Amygdala (tissue), 56 donors: ENCODE measurements at places on chromosomes 5 and 9.

GRCh38 chr9:93164085-93164484, 19.9 kb upstream of the WNK2 start:
- DNase-seq: no peak

GRCh38 chr5:149153751-149154610, 12.7 kb downstream of the ABLIM3 start:
- no peak for DNase-seq

- no peak for DNase-seq
These were observed 94.2 kb upstream of the PRRC1 start for GRCh38 chr5:127423173-127423798.

DNA sequence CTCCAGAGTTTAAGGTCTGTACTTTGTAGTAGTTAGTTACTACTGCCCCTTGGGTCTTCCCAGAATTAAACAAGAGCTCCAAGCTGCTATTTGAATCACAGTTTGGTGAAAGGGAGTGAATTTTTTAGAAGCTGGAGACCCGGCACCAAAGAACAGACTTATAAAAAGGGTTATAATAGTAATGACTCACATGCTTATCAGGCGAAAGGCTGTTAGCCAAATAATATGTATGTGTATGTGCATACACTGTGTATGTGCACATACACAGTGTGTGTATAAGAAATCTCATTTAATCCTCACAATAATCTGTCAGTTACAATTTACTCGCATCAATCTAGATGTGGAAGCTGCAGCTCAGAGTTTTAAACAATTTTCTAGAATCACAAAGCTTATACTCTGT, 59.5 kb upstream of the ITGA1 start:
- DNase-seq: no peak

DNA sequence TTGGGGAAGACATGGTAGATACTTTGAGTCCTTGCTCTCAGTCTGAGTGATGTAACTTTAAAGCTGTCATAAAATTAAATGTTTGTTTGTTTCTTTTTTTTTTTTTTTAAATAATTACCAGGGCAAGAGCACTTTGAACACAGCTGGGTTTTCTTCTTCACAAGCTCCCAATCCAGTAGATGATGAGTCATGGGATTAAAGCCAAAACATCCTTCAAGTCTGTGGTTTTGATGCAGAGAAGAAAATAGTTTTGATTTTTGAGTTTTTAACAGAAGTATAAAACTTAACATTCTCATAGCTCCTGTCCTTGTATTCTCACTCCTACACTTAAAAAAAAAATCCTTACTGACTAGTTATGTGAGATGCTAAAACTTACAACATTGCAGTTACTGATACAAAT, 34.8 kb upstream of the IL31RA start:
- DNase-seq: no peak

DNA sequence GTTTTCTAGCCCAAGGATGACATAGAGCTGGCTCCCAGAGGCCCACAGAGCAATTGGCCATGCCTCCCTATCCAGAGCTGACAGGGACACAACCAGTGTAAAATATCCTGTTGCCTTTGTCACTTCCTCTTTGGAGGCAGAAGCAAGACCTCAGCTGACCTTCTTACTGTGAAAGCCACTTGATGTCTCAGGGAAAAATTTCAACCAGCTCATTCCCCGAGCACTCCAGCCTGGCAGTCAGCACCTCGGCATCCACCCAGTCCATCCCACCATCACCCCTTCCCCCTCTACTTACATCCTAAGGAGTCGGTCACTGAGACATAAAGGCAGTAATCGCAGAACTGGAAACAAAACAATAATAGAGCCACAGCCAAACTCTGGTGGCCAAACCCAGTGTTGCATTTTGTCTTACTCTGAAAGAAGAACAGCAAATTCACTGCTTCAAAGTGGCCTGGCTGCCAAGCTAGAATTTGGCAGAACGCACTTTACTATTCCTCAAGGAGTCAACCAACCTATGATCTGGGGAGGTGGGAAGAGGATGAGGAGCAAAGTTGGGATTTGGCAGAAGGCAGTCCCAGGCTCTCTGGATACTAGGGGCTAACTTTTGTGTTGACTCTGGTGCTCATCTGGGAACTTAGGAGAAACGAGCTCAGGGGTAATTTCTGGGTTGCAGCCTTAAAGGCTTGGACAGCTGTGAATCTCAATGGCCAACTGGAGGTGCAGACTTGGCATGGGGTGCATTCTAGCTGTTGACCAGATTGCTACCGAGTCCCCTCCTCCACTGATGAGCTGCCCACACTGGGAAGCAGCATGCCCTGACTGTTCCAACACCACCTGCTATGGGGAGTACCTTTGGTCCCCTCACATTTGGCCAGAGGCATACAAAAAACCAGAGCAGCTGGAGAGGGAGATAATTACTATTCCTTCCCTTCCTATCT, 13.6 kb downstream of the NIPAL4 start:
- no peak for DNase-seq

- no peak for DNase-seq
These were observed 56.3 kb downstream of the STX17 start for GRCh38 chr9:99962680-99963261.

- DNase-seq: no peak
These were observed 64.6 kb upstream of the VCAN start for GRCh38 chr5:83406906-83407305.

GRCh38 chr5:164090358-164090757, 584.9 kb downstream of the MAT2B start:
- DNase-seq: no peak

DNA sequence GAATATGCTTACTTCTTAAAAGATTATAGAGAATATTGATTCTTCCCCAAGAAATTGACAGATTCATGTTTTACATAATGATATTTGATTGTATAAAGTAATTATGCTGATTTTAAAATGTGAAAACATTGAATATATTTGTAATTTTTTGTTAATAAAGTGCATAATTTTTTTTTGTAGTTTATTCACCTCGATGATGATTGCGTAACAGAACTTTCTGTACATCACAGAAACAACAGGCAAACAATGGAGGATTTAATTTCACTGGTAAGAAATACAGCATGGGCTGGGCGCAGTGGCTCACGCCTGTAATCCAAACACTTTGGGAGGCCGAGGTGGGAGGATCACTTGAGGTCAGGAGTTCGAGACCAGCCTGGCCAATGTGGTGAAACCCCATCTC, 70.1 kb downstream of the MELK start:
- no peak for DNase-seq

DNA sequence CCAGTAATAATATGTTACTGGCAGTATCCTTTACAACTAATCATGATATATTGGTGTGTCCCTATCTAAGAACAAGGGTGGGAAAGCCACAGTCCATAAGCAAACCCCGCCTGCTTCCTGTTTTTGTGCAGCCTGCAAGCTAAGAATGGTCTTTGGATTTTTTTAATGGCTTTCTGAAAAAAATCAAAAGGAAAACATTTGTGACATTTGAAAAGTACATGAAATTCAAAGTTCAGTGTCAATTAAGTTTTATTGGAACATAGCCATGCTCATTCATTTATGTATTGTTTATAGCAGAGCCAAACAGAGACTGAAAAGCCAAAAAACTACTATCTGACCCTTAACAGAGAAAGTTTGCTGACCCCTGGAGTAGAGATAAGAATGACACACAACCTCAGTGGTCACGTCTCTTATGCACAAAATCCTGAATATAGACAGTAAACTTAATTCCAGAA, 12.8 kb upstream of the TMEM245 start:
- DNase-seq: no peak

DNA sequence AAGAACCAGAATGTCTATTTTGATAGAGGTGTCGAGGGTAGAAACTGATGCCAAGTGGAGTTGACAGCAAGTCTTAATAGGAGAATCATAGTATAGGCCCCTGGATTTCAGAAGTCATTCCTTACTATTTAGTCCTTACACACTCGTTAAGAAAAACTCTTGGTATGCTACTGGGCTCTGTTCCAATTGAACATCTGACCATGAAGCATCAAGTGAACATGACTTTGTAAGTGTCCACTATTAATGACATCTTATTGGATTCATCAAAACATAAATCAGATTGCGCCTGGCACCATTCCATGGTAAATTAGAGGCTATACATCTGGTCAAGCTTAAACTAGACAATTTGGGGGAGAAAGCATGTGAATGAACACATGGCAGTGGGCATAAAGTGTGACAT, 1056.5 kb upstream of the EDIL3 start:
- no peak for DNase-seq

DNA sequence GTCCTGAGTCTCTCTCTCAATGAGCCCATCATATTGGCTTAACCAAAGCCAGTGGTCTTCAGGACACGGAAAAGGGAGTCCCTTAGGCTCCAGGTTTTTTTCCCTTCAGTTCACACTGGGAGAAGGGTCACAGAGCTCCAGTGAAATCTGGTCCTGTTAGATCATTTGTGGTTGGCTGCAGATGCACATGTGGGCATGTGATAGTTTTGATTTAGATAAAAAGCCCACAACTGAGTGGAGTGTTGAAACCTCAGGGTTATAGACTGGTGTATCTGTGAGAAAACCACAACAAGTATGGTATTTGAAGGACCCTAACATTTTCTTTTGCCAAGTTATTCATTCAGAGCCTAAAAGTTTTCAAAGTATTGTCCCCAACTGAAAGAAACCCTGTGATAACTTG, 46.7 kb downstream of the PRLR start:
- DNase-seq: no peak

DNA sequence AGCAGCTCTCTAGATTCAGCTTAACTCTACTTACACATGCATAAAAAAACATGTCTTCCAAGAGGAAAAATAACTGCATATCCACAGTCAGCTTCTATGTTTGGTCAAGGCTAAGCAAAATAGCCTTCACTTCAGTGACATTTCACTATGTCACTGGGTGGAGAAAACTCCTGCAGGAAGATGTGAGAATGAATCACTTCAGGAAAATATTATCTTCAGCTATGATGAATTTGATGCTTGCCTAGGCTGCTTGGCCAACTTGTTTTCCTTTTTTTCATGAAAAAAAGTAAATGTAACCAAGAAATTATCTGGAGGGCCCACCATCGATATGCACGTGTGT, 143.0 kb upstream of the ZNF608 start:
- DNase-seq: no peak

DNA sequence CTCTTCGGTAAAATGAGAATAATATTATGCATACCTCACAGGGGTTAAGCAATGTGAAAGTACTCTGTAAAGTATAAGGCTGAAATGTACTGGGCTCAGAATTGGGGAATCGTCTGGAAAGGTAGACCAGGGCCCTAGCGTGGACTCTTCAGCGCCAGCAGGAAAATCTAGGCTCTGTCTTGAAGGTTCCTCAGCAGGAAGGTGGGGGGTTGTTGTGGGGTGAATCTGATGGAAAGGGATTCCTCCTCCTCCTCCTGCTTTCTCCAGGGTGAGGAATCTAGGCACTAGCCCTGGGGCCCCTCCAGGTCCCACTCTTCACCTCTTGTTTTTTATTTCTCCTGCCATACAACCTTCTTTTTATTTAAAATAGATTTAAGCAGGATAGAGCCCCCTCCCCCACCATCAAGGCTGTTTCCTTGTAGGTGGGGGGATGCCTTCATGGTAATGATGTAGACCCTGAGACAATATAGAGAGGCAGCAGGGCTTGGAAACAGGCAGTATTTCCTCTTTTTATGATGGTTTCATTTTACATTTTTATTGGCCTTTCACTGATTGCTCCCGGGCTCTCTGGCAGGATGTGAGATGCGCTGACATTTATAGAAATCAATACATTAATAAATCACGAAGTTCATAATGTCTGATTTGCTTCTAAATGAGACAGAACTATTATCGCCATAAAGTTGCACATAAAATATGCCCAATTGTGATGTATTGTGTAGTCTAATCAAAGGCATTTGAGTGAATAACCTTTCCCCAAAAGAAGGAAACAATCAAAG, 78.9 kb upstream of the GABRP start:
- DNase-seq: no peak

- DNase-seq: no peak
These were observed 198.2 kb upstream of the SEMA6A start for GRCh38 chr5:116772806-116773205.

DNA sequence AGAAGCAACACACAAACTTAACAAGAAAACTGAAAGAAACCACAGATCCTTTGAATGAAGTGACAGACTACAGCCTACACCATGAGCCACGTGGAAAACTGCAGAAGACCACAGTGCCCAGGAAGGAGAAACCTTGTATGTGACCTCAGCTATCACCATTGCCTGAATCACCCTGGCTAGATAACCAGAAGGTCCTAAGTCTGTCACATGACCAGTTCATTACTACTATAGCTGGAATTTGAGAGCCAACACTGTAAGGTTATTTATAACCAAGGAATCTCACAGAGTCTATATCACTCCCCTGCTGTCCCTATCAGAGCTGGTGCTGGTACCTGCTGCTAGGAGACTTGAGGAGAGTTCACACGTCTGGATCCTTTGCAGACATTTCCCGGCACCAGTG, 90.3 kb upstream of the FBXL17 start:
- DNase-seq: no peak

DNA sequence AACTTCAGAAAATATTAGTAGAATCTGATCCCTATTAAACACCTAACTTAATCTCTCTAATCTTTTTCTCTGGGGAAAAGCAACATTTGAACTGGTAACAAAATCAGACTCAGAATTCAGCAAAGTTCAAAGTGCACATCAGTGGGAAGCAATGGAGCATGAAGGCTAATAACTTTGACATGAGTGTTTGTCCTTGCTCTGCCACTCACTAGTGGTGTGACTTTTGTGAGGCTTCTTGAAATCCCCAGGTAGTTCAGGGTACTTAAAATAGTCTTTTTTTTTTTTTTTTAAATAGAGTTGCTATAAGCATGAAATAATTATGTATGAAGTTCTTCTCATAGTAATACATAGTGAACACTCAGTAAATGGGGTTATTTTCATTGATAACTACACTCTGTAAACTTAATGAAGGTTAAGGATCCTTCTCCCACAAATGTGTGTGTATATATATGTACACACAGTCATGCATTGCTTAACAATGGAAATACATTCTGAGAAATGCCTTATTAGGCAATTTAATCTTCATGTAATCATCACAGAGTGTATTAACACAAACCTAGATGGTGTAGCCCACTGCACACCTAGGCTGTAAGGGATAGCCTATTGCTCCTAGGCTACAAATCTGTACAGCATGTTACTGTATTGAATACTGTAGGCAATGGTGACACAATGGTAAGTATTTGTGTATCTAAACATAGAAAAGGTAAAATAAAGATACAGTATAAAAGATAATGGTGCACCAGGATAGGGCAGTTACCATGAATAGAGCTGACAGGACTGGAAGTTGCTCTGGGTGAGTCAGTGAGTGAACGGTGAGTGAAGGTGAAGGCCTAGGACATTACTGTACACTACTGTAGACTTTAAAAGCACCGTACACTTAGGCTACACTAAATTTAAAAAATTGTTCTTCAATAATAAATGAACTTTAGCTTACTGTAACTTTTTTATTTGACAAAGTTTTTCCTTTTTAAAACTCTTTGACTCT, 73.3 kb upstream of the HMHB1 start:
- DNase-seq: no peak

DNA sequence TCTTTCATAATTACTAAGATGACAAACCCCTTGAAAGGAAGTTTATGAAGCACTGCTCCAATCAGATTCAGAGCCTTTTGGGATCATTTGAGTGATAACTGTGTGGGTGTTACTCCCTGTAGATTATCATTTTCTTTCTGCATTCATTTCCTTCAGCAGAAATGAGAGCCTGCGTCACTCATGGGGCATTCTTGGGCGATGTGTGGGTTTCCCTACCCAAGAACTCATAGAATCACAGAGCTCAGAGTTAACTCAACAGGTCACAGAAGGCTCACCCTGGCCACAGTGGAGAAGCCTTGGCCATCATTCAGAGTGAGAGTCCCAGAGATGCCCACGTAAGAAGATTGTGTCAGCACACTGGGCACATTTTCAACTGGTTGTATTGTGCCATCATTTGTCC, 401.9 kb downstream of the TLE4 start:
- DNase-seq: no peak

GRCh38 chr9:109792951-109793546, 13.1 kb downstream of the PALM2AKAP2 start:
- no peak for DNase-seq
